T-helper 17 cell (primary cell): ENCODE measurements at places on chromosomes 11 and 22. TPM values are rescaled to one million over a fixed set of nuclear protein-coding genes. Genes with fewer than 3 reads are reported as not detected.

- DNase-seq: no peak
These were observed 189.0 kb upstream of the NARS2 start for GRCh38 chr11:78763664-78764063.

- DNase-seq: no peak
These were observed 1.9 kb downstream of the RCOR2 start for GRCh38 chr11:63914896-63915691.

LSP1 gene
- 299 TPM for total RNA-seq

GRCh38 chr11:123069908-123070821 is 8.2 kb upstream of the HSPA8 start:
- DNase-seq: no peak

DNA sequence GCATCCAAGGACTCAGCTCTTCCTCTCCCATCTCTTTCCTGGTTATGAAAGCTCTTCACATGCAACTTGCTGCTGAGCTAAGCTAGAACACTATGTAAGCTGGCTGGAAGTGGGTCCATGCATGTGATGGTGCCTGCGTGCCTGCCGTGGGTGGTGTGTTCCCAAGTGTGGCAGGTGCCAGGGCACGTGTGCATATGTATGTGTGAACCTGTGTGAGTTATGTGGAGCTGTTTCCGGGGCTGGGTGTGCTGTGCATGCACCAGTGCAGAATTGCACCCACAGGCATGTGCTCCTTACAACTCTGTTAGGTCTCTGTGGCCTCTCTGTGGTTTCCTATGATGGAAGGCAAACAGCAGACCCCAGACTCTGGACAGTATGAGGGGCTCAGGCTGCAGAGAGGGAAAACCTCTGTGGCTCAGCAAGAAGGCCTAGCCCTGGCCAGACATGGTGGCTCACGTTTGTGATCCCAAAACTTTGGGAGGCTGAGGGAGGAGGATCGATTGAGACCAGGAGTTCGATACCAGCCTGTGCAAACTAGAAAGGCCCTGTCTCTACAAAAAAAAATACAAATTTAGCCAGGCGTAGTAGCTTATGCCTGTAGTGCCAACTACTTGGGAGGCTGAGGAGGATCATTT is 4.1 kb upstream of the P2RY6 start:
- DNase-seq: no peak

GRCh38 chr22:47842119-47842518 is 1079.7 kb downstream of the TBC1D22A start:
- no peak for DNase-seq

DNA sequence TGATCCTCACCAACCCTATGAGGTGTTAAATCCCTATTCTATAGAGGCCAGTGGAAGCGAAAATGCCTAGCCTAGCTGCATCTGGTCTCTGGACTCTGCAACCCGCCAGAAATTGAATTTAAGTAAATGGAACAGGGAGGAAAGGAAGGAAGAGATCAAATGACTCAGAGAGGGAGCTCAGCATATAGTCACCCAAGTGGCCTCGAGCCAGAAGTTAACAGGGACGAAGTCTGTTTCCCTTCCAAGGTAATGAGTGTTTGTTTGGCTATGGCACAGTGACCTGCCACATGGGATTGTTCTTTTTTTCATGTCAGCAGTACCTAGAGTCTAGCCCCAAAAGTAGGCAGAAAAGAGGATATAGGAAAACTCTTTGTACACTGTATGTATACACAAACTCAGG is 66.3 kb downstream of the PAK1 start:
- DNase-seq: no peak

SERHL2 gene
- 0.40 TPM for total RNA-seq

PANX3 gene
- not detected for total RNA-seq

GRCh38 chr11:106961048-106961447 is 57.2 kb downstream of the GUCY1A2 start:
- DNase-seq: no peak

- no peak for DNase-seq
These were observed 103.7 kb downstream of the VPREB1 start for GRCh38 chr22:22348127-22348814.

INS gene
- not detected for total RNA-seq

LYVE1 gene
- not detected for total RNA-seq

CCDC88B gene
- total RNA-seq: 111 TPM

DNA sequence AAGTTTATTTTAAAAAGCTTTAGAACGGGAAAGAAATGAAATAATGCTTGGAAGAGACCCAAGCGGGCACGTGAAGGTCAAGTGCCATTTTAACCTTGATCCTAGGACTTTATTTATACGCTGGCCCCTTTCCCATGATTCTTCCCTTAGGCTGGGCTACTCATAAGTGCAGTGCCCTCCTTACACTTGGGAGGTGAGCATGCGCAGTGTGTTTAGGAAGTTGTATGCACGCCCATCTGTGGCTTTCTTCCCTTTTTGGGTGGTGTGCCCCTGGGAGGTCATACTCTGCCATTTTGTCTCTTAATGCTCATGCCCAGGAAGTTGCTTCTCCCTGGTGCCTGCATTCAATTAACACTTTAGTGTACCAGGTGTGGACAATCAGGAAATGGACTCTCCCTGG is 239.7 kb downstream of the SWAP70 start:
- no peak for DNase-seq

OR8D4 gene
- total RNA-seq: not detected

SYCE3 gene
- total RNA-seq: not detected

PGA5 gene
- not detected for total RNA-seq

DNA sequence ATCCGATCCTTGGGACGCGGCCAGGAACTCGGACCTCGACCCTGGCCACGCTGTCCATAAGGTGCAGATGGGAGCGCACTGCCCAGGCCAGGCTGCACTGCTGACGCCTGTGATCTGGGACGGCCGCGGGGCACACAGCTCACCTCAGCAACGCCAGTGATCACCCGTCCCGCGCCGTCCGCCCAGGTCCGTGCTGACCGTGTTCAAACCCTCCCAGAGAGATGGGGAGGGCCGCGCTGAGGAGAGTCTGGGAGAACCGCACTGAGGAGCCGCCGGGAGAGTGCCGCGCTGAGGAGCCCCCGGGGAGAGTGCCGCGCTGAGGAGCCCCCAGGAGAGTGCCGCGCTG is 636 bp downstream of the KCNQ1OT1 start:
- no peak for DNase-seq

DNA sequence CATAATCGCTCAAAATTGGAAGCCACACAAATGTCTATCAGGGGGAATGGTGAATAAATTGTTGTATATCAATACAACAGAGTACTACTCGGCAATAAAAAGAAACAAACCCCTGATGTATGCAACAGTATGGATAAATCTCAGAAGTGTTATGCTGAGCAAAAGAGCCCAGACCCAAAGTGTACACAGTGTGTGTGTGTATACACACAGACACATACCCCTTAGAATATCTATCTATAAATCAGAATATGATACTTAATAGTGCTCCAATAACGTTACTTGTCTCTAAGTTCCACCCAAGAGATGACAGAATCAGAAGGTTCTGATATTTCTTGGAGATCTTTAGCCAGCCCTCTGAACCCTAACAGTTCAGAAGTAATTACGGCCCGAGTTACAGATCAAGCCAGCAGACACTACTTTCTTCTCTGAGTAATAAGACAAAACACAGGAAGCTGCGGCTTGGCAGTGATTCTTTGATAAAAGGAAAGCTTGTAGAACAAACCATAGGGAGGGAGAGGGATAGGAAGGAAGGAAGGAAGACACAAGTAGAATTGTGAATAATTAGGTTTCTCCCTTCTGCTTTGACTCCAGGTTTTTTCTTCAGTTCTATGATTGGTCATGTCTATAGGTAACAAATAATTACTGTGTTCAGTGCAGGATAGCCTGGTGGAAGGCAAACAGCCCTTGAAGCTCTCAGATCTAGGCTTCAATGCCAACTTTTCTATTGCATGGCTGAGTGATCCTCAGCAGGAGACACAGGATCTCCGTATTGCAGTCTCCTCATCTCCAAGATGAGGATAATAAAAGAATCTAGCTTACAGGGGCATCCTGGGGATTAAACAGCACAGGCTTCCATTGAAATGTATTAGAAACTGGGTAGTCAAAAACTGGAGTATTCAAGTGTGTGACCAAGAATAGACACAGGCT is 75.6 kb upstream of the TEAD1 start:
- no peak for DNase-seq

ACTN3 gene
- total RNA-seq: 0.30 TPM

TUB gene
- total RNA-seq: 0.72 TPM

DNA sequence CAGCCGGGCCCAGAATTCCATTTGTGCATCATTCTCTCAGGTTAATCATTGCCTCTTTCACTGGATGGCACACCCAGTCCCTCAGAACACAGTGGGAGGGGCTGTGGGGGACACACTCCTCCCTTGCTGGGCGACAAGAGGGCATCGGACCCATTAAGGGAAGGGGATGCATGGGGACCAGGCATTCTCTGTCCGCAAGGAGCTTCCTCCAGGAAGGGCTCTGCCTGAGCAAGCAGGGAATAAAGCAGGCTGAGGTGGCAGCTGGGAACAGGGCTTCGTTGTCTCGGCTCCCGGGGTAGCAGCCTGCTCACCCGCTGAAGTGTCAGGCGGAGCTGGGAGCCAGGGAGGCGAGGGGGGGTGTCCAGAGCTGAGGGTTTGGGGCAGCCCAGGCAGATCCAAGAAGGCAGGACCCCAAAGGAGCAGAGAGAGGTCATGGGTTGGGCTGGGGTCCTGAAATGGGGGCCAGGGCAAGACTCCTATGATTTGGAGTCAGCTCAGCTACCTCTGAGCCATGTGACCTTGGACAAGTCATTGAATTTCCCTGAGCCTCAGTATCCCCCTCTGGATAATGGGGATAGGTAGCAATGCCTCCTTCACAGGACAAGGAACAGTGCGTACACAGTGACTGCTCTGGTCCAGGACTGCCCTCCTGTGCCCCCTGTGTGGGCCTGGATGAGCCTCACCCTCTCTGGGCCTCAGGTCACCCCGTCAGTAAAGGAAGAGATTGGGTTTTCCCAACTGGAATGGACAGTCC is 1.4 kb downstream of the GAL3ST1 start:
- DNase-seq: no peak

- DNase-seq: no peak
These were observed 2.5 kb downstream of the TSPO start for GRCh38 chr22:43153899-43154298.

DNA sequence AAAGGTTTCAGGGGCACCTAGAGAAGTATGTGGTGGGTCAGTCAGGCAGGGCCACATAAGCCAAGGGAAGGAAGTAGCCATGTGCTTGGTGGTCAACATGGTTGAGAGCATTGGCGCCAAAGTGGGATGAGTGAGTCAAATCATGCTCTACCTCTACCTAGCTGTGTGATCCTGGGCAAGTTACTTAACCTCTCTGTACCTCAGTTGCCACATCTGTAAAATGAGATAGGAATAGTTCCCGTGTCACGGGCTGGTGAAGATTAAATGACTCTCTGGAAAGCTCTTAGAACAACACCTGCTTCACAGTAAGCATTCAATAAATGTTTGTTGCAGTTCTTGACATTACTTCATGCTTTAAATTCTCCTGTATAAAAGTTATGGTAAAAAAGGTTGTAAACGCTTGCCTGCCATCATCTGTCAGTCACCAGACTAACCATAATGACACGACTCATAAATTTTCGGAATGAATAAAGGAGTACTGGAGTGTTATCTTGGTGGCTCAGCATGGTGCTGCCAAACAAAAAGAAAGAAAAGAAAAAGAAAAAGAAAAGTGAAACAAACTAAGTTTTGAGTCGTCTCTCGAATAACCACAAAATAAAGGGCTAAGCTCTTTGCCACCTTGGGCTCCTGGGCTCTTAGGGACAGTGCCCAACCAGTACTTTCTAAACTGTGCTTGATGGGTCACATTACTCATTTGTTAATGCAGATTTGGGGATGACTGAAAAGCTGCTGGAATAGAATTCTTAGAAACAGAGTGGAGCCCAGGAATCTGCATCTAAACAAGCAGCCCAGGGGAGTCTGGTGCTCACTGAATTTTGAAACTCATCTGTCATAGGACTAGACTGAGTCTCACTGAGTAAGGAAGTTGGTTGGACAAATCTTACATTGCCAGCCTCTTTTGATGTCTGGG is 107.6 kb downstream of the LDLRAD3 start:
- no peak for DNase-seq

DNA sequence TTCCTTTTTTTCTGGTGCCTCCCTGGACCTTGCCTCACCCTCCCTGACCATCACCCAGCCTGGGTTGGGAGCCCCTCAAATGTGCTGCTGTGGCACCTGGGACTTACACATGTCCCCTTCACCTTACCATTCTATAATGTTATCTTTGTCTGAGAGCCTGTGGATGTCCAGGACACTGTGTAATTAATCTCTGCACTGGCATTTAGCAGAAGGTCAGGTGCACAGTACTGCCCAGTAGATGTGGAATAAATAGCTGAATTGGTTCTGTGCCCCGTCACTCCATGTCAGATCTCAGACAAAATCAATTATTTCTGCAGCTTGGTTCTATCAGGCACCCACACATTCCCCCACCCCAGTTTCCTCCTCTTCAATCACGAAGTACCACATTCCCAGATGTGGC is 19.9 kb upstream of the DKK3 start:
- no peak for DNase-seq

DNA sequence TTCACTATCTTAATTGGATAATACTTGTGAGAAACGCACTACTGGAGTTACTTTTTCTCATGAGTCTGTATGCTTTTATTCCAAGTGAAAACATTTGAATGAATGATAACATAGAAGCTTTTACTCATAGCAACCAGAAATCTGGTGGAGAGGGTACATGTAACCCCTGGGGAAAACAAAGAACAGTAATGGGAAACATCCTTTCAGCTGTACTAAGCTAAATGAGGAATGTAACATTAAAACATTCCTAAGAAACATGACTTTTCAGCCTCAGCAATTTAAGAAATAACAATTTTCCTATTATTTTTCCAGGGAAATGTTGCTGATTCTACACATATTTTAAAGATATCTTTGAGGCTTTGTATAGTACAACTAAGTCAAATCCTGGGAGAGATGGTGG is 97.2 kb upstream of the CEP126 start:
- no peak for DNase-seq

- DNase-seq: no peak
These were observed 160.4 kb downstream of the INSC start for GRCh38 chr11:15275141-15275540.

DNA sequence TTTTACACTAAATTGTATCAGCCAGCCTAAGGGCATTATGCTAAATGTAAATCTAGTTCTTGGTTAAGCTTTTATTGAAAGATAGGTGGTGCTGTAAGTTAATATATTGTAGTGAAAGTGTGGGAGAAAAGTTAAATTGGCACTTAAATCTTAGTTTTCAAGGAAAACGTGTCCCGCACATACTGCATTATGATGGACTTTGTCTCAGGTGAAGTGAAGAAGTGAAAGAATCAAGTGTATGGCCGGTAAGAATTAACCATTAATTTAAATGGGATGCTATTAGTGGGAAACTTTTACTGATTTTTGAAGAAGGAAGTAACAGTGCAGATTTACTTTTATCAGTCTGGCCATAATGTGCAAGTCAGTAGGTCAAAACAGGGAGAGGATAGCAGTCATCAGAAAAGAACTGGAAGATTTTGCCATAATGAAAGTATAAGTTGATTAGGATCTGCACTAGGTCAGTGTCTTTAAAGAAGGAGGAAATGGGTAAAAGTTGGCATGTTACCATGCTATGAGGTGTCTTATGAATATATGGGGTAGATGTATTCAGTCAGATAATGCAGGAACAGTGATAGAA is 81.6 kb downstream of the PDHX start:
- no peak for DNase-seq

GRCh38 chr11:128627666-128628324 is 40.4 kb upstream of the ETS1 start:
- DNase-seq: no peak

- DNase-seq: no peak
These were observed 42.1 kb downstream of the PACSIN2 start for GRCh38 chr22:42972649-42973535.

GRCh38 chr22:42430528-42431125 is 1.6 kb downstream of the NFAM1 start:
- DNase-seq: no peak

XKR3 gene
- total RNA-seq: 0.26 TPM
